GM13976 (cell line): ENCODE measurements at places on chromosomes 1 and 21.

GRCh38 chr21:44324854-44325107 lies 14.4 kb downstream of the CFAP410 start:
- DNase-seq, result no peak

- DNase-seq, result no peak
Measured at GRCh38 chr1:81832573-81832972, 31.8 kb downstream of the ADGRL2 start.

GRCh38 chr21:35521852-35522505 lies 472.9 kb upstream of the RUNX1 start:
- no peak for DNase-seq

- no peak for DNase-seq
Measured at GRCh38 chr1:114122941-114123618, 30.6 kb downstream of the SYT6 start.

- no peak for DNase-seq
Measured at GRCh38 chr1:23244256-23244761, 27.0 kb upstream of the HTR1D start.

GRCh38 chr21:20720623-20721022 lies 277.6 kb upstream of the NCAM2 start:
- DNase-seq, result no peak

DNA sequence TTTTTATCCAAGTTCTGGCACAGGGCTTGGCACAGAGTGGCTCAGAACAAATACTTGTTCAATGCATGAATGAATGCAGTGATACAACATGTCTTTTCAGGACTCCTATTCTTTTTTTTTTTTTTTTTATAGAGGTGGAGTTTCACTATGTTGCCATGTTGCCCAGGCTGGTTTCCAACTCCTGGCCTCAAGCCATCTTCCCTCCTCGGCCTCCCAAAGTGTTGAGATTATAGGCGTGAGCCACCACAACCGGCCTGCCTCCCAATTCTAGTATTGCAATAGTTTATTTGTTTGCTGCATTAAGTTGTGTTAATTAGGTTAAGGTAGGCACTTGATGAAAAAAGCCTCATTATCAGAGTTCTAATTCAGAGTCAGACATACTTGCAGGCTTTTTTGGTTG lies 17.9 kb downstream of the UBE4B start:
- DNase-seq, result no peak

DNA sequence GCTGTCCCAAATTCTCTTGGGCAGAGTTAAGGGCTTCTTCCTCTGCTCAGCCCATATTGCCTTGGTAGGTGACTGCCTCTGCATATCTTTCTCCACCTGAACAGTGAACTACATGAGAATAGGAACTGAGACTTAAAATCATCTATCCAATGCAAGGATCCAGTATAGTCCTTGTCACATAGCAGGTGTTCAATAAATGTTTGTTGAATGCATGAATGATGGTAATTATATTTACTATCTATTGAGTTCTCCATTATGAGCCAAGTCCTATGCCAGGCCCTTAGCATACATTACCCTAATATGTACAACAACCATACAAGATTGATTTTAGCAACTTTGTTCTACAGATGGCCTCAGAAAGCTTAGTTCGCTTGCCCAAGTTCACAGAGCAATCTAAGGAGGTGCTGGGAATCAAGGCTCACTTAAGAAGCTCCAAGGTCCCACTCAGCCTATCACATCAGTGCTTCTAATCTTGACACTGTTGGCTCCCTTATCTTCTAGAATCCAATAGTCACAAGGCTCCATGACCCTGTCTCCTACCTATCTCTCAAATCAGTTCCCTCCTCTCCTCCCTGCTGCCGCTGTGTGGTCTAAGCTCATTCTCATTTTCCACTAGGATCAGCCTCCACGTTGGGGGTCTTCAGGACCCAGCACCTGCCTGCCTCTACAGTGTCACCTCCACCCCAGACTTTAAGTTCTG lies 2.2 kb upstream of the CDK18 start:
- no peak for DNase-seq

DNA sequence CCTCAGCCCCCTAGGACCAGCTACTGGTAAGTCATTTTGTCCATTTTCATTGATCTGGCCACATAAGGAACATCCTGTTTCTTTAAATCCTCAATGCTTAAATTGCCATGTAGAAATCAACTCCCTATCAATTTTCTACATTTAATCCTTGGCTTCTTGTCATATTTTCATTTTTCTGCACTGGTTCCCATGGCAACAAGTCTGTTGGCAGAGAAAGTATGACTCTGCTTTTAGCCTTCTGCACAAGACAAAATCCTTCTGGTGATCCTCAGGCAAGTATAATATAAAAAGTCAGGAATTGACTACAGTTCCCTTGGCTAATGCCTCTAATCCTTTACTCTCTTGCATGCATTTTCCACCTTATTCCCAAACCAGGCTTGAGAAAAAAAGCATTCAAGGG lies 65.0 kb downstream of the LRRC40 start:
- DNase-seq, result no peak

GRCh38 chr1:115262886-115263285 lies 75.2 kb downstream of the NGF start:
- no peak for DNase-seq

GRCh38 chr1:12469493-12469892 lies 148.5 kb downstream of the DHRS3 start:
- DNase-seq, result no peak

DNA sequence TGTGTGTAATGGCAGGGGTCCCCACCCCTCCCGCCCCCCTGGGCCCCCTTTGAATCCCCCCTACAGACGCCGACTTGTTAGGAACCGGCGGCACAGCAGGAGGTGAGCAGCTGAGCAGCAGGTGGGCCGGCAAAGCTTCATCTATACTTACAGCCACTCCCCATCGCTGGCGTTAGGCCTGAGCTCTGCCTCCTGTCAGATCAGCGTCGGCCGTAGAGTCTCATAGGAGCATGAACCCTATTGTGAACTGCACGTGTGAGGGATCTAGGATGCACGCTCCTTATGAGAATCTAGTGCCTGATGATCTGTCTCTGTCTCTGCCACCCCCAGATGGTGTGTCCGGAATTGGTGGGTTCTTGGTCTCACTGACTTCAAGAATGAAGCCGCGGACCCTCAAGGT lies 14.9 kb upstream of the VPS26C start:
- no peak for DNase-seq

DNA sequence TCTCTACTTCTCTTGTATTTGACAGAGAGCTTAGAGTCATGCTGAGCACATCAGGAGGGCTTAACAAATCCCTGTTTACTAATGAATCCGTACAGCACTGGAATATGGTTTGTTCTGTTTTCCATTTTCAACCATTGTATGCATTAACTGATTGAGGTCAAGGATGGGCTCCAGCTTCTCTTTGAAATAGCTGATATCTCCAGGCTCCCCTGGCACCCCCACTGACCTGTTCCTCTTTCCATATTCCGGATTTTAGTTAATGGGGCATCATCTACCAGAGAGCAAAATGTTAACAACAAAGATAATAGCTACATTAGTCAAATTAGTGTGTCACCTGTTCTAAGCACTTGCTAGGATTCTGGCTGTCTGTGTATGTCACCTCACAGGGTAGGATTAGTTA lies 57.6 kb downstream of the NENF start:
- no peak for DNase-seq

GRCh38 chr1:24284156-24284471 lies 35.0 kb upstream of the GRHL3 start:
- DNase-seq, result no peak

GRCh38 chr1:42660907-42661500 lies 2.8 kb downstream of the PPIH start:
- DNase-seq, result peak; percentile 45

GRCh38 chr1:205326812-205327466 lies 5.4 kb upstream of the NUAK2 start:
- DNase-seq, result no peak

DNA sequence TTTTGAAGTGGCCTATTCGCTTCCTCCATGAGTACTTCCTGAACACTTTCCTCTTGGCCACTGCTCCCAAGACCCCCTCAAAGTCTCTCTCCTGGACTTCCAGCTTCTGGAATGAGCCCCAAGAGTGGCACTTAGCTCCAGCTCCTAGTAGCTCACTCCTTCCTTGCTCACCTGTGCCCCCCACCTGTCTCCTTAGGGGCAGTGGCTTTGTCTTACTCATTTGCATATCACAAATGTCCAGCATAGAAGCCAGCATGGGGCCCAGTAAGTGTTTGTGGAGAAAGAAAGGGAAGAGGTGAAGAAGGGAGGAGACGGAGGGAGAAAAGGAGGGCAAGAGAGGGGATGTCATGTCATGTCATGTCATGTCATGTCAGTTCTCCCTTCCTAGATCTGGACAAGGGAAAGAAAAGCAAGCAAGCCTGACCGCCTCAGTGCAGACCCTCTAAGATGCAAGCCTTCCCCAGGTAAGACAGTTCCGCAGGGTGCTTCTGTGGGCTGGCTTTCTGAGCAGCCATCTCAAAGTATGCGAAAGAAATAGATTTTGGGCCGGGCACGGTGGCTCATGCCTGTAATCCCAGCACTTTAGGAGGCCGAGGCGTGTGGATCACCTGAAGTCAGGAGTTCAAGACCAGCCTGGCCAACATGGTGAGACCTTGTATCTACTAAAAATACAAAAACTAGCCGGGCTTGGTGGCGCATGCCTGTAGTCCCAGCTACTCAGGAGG lies 6.9 kb upstream of the MX1 start:
- no peak for DNase-seq
